ENCODE measurements at places on chromosomes 5 and 9.

- DNase-seq: no peak
Observed at GRCh38 chr9:125464591-125465385, 203.2 kb downstream of the GAPVD1 start.

GRCh38 chr5:158943569-158943968 lies 156.1 kb downstream of the EBF1 start:
- DNase-seq: no peak

- DNase-seq: no peak
Observed at GRCh38 chr9:134128727-134129679, 6.9 kb upstream of the WDR5 start.

DNA sequence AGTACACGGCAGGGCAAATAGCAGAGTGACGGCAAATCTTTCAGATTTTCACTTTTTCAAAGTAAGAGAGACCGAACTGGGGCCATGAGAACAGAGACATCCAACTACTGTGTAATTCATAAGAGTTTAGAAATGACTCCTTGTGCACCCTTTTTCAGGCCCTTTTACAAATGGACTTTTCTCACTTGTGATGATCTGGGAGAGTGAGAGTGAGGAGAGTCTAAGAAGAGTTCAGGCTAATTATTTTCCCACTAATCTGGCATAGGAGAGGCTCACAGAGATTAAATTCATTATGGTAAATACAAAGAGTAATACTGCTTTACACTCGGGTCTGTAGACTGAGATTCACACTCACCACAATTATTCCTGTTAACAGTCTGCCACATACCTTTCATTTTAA lies 880 bp upstream of the CCNG1 start:
- DNase-seq: no peak

- DNase-seq: no peak
Observed at GRCh38 chr5:71828291-71829040, 109.4 kb downstream of the CARTPT start.

DNA sequence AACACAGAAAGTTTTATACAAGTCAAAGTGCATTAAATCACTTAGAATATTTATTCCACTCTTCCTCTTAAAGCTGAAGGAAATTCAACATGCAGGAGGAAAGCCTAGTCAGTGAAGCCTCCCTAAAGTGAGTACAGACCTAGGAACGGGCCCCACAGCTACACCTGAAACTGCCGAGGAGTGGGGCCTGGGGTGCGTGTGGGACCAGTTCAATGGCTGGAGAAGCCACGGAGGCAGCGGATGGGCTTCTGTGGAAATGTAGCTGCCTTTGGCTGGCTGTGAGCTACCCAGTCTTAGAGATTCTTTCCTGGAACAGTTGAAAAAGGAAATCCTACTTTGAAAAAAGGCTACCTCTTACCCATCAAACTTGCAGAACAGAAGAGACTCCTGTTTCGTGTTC lies 16.6 kb downstream of the ARPC5L start:
- no peak for DNase-seq

GRCh38 chr5:145484158-145484557 lies 351.0 kb downstream of the PRELID2 start:
- DNase-seq: no peak

- DNase-seq: peak; percentile 28
Observed at GRCh38 chr5:180026320-180026719, 45.2 kb downstream of the RNF130 start.

- DNase-seq: no peak
Observed at GRCh38 chr5:6717247-6717646, 4.0 kb downstream of the TENT4A start.

DNA sequence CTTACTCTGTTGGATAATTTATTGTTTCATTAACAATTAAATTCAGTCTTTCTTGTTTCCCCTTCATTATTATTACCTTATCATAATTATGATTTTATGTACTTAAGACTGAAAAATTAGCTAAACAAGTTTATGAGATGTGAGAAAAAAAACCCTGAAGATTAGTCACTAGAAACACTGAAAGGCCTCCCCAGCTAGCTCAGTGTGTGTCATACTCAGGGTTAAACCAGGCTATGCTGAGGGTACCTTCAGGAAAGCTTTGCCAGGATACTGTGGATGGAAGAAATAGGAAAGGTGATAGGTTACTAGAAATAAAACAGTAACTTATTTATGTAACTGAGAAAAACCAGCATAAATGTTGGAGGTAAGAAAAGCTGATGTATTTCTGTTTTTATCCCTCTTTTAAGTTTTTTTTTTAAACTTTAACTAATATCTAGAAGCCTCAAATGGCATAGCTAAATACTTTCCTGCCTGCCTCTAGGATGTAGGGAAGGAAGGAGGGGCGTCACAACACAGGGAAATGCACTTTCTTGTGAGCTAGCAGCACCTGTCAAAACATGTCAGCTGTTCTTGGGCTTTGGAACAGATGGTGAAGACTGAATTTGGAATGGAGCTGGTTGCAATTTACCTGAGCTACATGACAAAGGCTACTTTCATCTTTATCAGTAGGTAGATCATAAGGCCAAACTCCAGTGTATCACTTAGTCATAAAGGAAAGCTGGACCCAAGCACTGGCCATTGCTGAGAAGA lies 24.2 kb downstream of the NMRK1 start:
- no peak for DNase-seq

DNA sequence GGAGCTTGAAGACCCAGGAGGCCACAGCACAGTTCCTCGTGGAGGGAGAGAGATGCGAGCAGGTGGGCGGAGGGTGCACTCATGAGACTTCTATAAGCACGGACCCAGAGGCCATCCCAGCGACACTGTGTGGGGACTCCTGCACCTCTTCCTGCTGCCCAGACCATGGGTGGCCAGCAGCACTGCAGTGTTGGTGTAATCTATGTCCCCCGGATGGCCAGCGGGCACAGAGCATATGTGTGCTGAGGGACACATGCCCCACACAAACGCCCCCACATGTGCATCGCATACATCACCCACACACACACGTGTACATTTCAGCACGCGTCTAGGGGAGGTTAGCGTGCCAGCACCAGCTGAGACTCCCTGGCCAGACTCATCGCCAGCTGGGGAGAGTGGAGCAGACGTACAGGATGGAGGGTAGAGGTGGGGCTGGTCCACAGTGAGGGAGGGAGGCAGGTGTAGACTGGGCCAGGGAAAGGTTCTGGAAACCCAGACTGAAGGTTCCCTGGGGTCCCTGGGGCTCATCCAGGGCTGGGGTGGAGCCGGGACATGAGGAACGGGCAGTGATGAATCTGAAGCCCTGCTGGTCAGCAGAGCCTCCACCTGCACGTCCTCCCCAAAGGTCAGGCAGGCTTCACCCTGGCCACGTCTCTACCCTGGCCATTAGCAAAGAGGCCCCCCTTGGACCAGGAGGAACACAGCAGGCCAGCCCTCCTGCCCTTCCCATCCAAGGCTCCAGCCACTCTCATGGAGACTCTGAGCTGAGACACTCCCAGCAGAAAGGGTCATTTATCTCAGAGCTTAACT lies 27.6 kb downstream of the ADAMTS2 start:
- DNase-seq: no peak

DNA sequence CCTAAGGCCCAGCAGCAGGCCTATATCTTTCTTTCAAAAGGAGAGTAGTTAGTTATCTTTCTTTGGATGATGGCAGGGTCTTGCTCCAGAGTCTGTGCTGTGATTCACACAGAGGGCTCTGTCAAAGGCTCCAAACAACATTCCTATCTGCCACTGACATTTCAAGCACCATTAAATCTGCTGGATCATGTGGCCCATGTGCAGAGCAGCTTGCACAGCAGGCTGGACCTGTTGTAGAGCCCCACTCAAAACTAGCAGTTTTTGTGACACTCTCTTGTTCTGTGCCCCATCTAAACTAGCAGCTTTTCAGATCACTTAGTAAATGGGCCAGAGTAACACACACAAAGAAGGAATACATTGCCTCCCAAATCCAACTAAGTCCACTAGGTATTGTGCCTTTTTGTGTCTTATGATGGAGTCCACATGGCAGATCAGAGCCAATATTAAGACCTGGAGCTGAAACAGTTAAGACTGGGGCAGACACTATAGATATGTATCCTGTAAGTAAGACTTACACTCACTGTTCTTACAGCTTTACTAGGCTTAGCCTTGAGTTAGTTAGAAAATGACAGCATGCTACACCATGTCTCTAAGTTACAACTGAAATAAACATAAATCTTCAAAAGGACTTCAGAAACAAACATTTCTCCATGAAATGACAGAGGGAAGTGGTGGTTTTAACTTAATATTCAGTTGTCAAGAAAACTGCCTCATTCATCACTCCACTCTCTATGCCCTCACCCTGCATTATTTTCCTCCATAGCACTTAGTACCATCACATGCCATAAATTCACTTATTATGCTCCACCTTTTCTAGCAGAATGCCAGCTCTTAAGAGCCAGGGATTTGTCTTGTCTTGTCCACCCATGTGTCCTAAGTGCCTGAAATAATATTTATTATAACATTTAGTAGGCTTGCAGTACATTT lies 400.9 kb downstream of the RAB3C start:
- no peak for DNase-seq

GRCh38 chr9:37083654-37084053 lies 36.7 kb upstream of the ZCCHC7 start:
- no peak for DNase-seq

DNA sequence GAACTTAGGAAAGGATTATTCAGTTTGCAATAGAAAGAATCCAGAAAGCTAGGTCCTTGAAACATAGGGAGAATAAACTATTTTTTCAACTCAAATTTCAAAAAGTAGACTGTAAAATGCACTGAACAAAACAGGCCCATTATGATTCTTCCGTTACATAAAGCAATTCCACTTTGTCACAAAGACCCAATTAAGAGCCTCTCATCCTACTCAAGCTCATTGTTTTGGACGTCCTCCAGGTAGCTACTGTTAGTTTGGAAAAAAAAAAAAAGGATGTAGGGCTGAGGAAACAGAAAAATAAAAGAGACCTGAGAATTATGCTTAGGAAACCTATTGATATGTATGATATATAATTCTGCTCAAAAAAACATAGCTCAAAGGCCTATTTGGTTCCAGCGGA lies 74.0 kb downstream of the DIRAS2 start:
- no peak for DNase-seq

DNA sequence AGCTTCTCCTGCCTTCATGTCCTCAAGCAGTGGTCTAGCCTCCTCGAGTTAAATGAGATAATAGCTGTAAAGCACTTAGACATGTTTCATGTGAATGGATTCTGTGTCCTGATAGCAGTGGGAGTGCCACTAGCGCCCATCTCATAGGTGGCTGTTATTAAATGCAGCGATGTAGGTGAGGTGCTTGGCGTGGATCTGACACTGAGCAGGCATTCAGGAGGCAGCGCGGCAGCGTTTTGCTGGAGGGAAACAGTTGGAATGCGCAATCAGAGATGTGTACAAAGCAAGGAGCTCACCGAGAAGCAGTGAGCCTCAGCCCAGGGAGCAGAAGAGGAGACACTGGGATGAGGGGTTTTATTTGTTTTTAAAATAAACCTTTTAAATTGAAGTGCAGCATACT lies 106.6 kb downstream of the RGS3 start:
- no peak for DNase-seq

DNA sequence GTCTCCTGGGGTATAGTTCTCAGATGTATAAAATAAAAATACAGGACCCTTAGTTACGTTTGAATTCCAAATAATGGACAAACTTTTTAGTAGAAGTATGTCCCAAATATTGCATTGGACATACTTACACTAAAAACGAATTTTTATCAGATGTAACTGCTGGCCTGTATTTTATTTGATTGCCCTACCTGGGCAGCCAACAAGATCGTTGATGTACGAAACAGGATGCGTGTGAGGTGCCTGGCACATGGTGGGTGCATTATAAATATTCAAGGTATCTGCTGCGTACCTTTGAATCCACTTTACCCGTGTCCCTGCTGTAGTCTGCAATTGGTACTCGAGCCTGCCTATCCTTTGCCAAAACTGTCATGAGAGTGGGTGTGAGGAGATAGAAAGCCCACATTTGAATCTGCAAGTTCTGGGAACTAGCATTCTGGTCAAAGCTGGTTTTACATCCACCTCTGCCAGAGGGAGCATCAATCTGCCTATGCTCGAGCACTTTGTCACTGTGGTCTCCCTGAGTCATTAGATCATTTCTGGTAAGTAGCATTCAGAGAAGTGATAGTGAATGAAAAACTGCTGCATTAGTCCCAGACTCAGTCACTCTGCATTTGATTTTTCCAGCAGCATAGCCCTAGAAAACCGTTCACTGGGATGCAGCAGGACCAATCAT lies 133.7 kb upstream of the IQGAP2 start:
- peak; percentile 91 for DNase-seq

DNA sequence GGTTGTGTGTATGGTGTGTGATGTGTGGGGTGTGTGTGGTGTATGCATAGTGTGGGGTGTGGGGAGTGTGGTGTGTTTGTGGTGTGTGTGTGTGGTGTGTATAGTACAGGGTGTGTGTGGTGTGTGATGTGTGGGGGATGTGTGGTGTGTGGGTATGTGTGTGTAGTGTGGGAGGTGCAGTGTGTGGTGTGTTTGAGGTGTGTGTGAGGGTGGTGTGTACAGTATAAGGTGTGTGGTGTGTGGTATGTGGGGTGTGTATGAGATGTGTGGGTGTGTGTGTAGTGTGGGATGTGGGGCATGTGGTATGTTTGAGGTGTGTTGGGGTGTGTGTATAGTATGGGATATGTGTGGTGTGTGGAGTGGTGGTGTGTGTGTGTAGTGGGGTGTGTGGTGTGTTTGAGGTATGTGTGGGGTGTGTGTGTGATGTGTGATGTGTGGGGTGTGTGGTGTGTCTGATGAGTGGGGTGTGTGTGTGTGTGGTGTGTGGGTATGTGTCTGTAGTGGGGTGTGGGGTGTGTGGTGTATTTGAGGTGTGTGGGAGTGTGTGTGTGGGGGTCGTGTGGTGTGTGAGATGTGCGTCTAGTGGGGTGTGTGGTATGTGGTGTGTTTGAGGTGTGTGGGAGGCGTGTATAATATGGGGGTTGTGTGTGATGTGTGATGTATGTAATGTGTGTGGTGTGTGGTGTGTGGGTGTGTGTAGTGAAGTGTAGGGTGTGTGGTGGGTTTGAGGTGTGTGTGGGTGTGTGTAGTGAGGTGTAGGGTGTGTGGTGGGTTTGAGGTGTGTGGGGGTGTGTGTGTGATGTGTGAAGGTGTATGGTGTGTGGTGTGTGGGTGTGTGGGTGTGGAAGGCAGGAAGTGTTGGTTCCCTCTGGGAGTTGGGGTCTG lies 8.6 kb downstream of the ECSCR start:
- DNase-seq: peak; percentile 45

DNA sequence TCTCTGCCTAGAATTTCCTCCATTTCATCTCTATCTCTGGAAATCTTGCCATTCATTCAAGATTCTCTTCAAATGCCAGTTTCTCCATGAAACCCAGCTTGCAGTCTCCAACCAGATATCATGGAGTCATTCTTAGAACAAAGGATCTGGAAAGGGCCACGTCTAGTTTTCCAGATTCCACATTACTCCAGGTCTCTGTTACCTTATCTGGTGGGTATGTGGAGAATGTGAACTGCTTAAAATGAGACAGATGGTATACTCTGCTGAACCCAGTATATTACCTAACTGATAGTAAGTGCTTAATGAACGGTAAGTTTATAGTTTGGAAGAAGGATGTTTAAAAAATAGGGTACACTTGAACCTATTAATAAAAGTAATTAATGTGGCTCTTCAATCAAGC lies 52.3 kb upstream of the ZSWIM6 start:
- no peak for DNase-seq

Measured in activated CD4-positive, alpha-beta T cell treated with anti-CD3 and anti-CD28 coated beads, Interleukin-10, Interleukin-2, amounts not matched to agents 100 ng/mL and 50 ng/mL, durations not matched to agents 16 hours and 8 hours (primary cell).